ENCODE measurements at places on chromosomes 6 and 20.

DNA sequence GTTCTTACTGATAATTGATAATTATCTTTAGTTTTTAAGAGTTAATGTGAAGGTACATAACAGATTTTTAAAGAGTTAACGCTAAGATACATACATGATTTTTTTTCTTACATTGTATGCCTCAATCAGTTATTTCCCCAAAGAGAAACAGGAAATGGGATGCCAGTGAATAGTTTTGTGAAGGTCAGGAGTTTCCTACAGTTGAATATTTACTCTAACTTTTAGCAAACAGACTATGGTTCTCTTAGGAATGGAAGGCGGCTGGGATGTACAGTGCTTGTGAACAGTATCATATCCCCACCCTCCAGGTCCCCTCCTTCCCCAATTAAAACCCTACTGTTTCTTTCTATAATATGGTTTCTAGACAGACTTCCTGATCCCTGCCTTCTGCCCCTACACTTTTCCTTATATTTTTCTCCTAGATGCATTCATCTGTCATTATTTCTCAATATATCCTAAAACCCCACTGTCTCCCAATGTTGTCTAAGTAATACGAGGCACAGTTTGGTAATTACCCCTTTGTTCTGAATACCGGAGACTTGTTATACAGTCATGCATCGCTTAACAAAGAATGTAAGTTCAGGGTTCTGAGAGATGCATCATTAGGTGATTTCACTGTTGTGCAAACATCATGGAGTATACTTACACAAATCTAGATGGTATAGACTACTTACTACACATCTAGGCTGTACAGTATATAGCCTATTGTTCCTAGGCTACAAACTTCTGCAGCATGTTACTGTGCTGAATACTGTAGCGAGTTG is 29.2 kb downstream of the SLC35A1 start:
- DNase-seq: no peak

DNA sequence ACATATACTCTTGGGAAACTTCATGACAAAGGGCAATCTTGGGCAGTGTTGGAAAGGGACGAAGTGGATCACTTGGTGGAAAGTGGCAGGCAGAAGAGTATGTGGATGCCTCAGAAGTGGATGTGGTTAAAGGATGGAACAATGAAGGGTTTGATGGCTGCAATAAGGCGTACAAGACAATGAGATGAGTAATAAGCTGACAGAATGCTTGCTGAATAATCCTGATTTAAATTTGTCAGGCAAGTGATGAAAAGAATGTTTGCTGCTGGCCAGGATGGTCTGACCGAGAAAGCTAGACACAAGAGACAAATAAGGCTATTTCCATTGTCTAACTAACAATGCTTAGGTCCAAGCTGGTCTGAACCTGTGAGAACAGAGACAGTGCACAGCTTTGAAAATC is 61.6 kb upstream of the CEP85L start:
- DNase-seq: no peak

DNA sequence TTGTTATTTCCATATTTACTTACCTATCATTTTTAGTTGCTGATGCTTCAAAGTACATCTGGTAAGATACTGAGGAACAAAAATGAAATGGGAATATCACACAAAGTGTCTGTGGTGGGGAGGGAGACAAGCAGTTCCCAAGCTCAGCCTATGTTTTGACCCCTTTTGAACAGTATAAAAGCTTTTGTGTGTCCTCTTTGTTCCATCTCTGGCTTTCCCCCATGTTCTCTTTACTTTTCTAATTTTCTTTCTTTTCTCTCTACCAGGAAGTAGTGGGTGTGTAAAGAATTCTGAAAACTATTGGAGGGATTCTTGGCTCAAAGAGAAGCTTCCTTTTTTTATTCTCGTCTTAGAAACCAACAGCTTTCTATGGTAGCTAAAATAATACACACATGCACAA is 7.4 kb downstream of the TAAR2 start:
- DNase-seq: no peak

- no peak for DNase-seq
Measured at GRCh38 chr6:106844930-106845329, 129.6 kb downstream of the CD24 start.

- no peak for DNase-seq
Measured at GRCh38 chr6:119978274-119978889, 628.8 kb upstream of the MAN1A1 start.

GRCh38 chr20:33914919-33915318 is 78.8 kb upstream of the RALY start:
- no peak for DNase-seq

DNA sequence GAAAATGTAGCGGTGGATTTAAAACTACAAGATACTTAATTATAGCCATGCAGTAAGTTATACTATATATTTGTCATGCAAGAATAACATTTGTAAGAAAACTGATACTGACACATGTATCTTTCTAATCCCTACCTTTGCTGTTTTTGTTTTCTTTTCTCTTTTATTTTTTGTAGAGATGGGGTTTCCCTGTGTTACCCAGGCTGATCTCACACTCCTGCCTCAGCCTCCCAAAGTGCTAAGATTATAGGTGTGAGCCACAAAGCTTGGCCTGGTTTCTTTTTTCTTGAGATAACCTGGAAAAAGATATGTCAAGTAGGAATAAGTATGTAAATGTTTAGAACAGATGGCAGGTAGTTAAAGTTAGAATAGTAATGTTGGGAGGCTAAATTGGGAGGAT is 44.1 kb downstream of the MAPK14 start:
- DNase-seq: no peak

GRCh38 chr6:18488526-18489270 is 101.5 kb downstream of the RNF144B start:
- no peak for DNase-seq
